Activated CD4-positive, alpha-beta T cell treated with anti-CD3 and anti-CD28 coated beads, Interleukin-2, amount 50 U/mL, for 4 hours (primary cell): ENCODE measurements at places on chromosomes 6 and 20.

DNA sequence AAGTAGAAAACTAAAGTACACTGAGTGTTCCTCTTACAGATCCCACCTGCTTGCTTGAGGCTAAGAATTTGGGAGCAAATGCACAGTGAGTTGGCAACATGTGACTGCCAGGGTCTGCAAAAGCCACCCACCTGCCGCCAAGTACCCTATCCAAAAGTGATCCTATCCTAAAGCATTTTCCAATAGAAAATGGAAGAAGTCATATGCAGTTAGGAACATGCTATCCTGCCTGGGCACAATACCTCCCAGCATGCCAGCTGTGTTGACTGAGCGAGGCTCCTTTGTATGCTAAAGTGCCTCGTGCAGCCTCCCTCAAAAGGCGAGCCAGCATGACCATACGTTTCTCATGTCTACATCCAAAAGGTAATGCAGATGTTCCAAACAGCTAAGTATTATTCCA, 52.7 kb downstream of the TRAF3IP2 start:
- no peak for DNase-seq

- no peak for DNase-seq
Observed at GRCh38 chr6:131645846-131646245, 8.7 kb downstream of the ENPP3 start.

- DNase-seq: no peak
Observed at GRCh38 chr20:12775041-12775440, 233.7 kb upstream of the SPTLC3 start.

DNA sequence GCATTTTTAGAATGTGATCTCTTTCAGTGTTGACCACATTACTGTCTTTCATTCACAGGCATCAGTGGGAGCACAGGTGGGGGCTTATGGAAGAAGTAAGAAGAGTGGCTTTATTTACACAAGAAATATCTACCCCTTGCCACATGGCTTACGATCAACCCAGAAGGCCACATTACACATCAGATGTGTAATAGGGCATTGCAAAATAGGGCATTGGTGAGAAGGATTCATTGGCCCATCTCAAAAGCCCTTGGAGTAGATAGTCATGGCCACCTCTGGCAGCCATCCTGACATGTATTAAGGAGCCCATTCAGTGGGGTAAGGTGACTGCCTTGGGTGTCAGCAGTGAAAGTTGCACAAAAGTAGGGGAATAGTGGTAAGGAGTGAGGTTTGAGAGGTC, 97.5 kb downstream of the MAFB start:
- no peak for DNase-seq

DNA sequence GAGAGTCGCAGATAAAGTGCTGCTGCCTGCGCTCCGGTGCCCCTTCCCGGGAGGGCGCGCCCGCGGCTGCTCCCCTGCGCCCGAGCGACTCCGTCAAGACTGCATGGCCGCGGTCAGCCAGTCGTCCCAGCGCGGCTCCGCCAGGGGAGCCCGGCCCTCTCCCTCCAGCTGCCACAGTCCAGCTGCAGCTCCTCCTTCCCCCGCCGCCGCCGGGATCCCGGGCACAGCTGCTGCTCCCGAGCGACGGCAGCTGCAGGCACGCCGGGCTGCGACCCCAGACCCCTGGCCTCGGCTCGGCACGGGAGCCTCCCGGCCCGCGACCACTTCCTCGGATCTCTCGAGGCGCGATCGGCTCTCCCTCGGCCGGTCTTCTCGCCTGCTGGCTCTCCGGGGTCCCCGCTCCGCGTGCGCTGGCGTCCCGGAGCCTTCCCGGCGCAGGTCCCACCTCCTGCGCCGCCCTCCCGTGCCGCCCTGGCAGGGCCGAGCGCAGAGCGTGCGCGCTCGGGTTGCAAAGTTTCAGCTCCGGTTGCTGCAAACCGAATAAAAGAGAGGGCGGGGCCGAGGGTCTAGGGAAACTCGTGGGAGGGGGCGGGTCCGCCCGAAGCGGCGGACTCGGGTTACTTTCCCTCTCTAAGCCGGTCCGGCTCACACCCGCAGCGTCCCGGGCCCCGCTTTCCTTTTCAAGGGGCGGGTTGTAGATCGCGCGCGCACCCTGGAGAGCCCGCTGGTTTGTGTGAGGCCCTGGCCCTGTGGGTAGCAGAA, at the start of gene CNKSR3:
TSS of gene CNKSR3 (minus strand) at position 542 of the 762 bp plus-strand sequence. CDS start 571 bp downstream, outside the sequence.
- DNase-seq: no peak

- DNase-seq: no peak
Observed at GRCh38 chr6:109282756-109283155, 99.5 kb downstream of the CD164 start.

DNA sequence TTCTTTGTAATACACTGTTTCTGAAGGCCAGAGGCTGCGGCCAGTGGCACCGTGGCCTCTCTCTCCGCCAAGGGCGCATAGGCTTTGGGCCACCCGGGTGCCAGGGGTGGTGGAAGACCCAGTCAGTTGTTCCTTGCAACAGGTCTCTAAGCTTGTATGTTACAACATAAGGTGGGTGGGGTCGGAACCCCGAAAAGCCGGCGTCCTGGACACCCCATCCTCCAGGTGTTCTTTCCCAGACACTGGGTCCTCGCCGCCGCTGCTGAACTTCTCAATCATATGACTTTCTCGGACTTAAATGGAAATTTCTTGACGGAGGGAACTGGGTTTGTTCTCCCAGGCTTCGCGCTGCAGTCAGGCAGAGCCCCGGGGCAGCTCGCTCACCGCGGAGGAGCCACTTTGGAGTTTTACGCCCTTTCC, 983 bp upstream of the KCNQ5 start:
- DNase-seq: peak; percentile 0
